ENCODE measurements at places on chromosomes 2 and 18.

DNA sequence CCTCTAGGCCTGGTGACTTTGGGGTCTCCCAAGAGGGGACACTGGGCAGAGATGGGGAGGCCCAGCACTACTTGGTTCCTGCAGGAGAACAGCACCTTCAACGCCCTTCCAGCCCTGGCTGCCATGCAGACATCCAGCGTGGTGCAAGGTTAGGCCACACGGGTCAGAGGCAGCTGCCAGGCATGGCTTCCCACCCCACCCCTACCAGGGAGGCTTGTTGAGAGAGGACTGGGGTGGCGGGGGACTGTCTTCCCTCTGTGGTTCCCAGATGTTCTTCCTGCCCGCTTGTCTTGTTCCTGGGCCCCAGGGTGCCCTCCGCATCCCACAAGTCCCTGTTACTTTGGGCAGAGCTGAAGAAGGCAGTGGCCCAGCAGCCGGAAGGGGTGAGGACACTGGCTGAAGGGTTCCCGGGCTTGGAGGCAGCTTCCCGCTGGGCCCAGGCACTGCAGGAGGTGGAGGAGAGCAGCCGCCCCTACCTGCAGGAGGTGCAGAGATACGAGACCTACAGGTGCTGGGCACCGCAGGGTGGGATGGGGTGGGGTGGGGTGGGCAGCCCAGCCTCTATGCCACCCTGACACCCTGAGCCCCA is 4.5 kb downstream of the PROM2 start:
- DNase-seq = no peak

DNA sequence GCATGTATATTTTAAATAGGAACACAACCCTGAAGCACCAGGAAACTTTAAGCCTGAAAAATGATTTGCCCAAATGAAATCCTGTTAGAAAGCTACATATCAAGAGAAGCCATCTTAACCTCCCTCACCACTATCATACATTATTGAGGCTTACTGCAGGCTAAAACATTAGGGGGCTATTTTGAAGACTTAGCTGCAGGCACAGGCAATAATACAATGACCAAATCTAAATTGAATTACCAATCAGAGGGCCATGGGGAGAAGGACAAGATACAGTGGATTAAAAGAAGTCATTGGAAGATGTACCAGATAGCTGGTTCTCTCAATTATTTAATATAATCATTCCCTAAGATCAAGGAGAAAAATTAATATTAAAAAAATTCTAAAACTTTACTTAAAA is 73.7 kb downstream of the THADA start:
- no peak for DNase-seq

GRCh38 chr2:37326285-37326684 is 1.7 kb upstream of the PRKD3 start:
- no peak for DNase-seq

- no peak for DNase-seq
Observed at GRCh38 chr18:9223356-9223755, 86.8 kb downstream of the ANKRD12 start.

GRCh38 chr2:176555781-176556180 is 286.5 kb downstream of the MTX2 start:
- no peak for DNase-seq

- DNase-seq = no peak
Observed at GRCh38 chr2:54635554-54636152, 87.8 kb upstream of the EML6 start.

GRCh38 chr2:74873678-74874640 is 40.0 kb downstream of the HK2 start:
- DNase-seq = no peak

GRCh38 chr2:99031481-99031880 is 95.5 kb upstream of the CRACDL start:
- no peak for DNase-seq

- DNase-seq = no peak
Observed at GRCh38 chr2:12314127-12314760, 402.5 kb upstream of the TRIB2 start.

DNA sequence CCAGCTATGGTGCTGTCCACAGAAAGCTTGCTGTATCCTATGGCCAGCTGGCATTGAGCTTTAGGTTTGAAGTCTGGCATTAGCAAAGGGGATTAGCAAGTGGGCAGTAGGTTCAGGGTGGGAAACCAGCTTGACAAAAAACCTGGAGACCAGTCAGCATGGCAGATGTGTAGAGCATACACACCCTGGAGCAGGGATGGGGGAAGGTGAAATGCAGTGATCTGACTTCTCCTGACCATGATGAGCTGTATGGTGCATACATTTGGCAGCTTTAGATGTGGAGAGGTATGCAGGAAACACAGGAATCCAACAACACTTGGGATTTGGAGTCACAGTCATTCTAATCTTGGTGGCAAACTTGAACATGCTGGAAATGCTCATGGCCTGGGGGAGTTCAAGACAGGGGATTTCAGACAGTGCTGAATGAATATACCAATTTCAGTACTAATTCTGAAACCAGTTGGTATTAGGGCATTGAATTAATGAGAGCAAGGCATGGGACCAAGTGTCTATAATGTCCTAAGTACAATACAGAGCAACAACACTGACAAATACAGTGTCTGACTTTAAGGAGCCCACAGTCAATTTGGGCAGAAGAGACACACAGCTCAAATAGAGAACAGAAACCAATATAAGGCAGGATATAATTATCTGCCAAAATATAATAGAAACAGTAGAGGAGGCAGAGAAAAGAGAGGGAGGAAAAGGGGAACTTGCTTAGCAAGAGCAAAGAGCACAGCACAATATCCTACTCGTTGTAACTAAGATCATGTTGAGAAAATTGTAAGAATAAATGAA is 11.8 kb downstream of the ARHGAP15 start:
- DNase-seq = no peak

GRCh38 chr2:111068435-111069058 is 52.2 kb upstream of the BCL2L11 start:
- no peak for DNase-seq

DNA sequence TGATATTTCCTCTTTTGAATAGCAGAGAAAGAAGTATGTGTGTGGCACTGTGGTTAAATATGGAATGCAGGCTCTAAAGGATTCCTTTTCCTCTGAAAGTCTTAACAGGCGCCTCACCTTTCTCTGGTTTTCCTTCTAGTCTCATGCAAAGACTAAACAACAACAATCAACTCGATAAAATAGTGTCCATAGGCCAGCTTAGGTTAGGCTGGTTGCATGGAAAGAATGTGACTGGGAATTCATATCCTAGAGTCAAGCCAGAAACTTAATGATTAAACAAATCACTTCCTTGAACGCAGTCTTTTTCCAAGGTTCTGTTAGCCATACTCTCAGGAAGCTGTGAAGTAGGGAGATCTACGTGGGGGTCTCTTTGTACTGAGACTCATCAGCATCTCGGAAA is 800.8 kb upstream of the ID2 start:
- DNase-seq = no peak

DNA sequence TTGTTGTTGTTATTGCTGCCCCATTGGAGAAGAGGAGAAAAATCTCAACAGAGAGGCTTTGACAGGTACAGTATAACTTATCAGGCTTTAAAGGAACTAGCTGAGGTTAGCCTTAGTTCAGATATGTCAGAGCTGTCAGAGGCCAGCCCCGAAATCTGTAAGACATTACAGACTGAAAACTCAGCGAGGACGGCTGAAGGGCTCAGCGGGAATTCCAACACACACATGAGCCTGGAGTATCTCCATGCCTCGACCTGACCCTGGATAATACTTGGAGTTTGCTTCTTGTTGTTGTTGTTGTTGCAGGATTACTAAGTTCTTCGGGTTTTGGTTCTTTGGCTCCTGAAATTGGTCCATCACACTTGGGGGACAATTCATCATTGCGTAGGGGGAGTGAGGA is 166.9 kb downstream of the MIB1 start:
- no peak for DNase-seq

GRCh38 chr2:209368914-209369313 is 54.9 kb upstream of the MAP2 start:
- DNase-seq = no peak

GRCh38 chr2:178910005-178910404 is 102.8 kb upstream of the TTN start:
- DNase-seq = no peak

GRCh38 chr2:197986977-197987376 is 182.6 kb downstream of the PLCL1 start:
- no peak for DNase-seq

- DNase-seq = no peak
Observed at GRCh38 chr2:220166616-220167015, 539.2 kb downstream of the SLC4A3 start.

DNA sequence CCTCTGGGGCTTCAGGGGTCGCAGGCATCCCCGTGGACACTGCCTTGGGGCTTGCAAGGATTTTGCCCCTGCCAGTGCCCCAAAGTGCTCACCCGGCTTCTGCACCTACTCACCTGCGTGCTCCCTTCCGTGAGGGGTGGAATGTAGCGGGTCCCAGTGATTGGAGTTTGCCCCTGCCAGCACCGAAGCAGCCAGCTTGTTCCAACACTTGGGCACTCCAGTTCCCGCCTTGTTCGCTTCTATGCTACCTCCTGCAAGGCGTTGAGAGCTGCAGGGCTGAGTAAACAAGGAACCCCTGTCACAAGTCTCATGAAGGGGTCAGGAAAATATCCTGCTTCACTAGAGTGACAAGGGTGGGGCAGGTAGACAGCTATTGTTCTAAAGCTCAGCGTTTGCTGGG is 631.5 kb downstream of the EPHA4 start:
- no peak for DNase-seq

DNA sequence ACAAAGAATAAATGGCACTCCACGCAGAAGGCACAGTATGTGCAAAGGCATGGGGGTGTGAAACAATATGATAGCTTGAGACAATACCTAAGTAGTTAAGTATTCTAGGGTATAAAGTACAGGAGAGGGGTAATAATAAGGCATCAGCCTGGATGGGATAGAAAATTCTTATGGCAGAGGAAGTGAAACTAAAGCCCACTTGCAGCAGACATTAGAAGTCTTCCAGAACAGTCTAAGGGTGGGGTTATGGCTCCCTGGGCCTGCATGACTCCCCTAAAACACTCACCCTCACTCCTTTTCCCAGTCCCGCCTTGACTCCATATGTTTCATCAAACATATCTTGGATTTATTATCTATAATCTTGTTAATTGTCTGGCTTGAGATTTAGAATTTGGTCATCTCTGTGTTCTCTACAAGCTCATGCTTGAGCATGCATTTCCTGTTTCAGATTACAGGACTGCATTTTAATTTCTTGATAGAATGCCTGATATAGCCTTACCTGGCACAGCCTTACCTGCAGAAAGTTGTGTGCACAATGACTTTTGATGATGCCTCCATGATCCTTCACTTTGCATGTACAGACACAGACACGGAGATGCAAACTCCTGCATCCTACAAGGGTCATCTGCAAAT is 28.5 kb upstream of the TMBIM1 start:
- no peak for DNase-seq

Data from cortex of kidney (tissue), 1 donor.